ENCODE measurements at places on chromosomes 16 and 17.

DNA sequence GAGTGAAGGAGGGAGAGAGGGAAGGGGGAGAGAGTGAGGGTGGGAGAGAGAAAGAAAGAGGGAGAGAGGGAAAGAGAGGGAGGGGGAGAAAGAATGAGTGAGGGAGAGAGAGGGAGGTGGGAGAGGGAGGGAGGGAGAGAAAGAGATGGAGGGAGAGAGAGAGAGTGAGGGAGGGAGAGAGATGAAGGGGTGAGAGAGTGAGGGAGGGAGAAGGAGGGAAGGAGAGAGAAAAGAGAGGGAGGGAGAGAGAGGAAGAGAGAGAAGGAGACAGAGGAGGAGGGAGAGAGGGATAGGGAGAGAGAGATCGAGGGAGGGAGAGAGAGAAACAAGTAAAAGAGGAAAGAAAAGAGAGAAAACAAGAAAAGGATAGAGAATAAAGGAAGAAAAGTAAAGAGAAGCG is 225.7 kb downstream of the SHISA9 start:
- DNase-seq = no peak

DNA sequence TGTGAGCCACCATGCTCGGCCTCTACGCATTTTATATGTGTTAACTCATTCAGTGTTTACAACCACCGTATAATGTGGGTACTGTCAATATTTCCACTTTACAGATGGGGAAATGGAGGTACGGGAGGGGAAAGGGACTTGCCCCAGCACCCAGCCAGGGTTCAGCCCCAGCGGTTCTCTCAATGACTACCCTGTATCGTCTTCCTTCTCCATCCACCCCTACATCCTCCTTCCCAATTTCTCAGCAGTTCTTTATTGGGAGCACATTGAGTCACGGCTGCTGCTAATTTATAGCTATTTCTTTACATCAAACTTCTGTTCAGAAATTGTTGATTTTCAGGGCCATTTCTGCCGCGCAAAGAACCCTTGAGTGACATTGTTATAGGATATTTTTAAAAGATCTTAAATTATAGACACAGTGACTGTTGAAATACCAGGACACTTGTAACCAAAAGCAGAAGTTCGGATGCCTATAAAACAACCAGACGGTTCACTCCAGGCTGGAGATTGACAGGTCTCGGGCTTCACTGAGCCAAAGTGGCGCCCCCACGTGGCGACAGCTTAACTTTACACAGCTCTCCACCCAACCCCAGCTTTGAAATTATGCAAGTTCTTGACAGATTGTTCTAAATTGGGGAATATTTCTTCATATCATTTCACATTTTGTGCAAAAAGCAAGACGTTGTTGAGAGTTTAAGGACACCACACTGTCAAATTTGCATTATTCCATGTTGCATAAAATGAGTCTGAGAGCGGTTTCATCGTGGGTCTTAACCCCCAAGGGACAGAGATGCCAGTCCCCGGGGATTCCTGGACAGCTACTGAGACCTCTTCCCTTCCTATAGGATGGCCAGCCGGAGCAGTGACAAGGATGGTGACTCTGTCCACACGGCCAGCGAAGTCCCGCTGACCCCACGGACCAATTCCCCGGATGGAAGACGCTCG is 11.8 kb downstream of the SYT17 start:
- peak; percentile 65 for DNase-seq

DNA sequence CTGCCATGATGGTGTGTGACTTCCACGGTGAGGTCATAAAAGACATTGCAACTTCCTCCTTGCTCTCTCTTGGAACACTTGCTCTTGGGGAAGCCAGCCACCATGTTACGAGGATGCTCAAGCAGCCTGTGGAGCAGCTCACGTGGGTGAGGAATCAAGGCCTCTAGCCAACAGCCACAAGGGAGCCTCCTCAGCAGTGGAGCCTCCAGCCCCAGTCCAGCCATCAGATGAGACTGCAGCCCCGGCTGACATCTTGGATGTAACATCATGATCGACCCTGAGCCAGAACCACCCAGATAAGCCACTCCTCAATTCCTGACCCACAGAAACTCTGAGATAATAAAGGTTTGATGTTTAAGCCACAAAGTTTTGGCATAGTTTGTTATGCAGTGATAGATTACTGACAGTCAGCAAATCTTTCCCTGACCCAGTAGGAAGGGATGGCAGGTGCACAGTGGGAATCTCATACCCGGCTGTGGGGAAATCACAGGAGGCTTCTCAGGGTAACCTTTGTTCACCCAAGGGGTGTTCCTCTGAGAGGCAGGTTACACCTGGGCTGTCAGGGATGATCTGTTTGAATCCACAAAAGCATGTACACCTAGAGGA is 23.3 kb upstream of the GINS2 start:
- no peak for DNase-seq

DNA sequence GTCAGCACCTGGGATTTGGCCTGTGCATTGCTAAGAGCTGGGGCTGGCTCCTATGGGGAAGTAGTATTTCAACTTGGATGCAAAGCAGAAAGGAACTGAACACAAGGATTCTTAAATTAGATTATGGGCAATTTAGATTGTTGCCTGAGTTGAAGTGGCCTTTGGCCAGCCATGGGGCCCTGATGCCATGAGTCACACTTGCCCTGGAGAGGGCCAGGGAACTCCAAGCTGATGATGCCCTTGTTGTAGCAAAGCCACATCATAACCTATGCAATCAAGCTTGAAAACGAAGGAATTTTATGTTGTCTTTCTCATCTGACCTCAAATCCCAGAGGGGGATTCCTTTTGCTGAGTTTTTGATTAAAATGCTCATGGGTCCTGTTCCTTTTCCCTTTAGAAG is 3.9 kb upstream of the SPATA32 start:
- DNase-seq = no peak

GRCh38 chr17:57084361-57084801 is 665 bp upstream of the AKAP1 start:
- no peak for DNase-seq

- DNase-seq = no peak
Measured at GRCh38 chr17:65892912-65893377, 299.0 kb downstream of the CEP112 start.

DNA sequence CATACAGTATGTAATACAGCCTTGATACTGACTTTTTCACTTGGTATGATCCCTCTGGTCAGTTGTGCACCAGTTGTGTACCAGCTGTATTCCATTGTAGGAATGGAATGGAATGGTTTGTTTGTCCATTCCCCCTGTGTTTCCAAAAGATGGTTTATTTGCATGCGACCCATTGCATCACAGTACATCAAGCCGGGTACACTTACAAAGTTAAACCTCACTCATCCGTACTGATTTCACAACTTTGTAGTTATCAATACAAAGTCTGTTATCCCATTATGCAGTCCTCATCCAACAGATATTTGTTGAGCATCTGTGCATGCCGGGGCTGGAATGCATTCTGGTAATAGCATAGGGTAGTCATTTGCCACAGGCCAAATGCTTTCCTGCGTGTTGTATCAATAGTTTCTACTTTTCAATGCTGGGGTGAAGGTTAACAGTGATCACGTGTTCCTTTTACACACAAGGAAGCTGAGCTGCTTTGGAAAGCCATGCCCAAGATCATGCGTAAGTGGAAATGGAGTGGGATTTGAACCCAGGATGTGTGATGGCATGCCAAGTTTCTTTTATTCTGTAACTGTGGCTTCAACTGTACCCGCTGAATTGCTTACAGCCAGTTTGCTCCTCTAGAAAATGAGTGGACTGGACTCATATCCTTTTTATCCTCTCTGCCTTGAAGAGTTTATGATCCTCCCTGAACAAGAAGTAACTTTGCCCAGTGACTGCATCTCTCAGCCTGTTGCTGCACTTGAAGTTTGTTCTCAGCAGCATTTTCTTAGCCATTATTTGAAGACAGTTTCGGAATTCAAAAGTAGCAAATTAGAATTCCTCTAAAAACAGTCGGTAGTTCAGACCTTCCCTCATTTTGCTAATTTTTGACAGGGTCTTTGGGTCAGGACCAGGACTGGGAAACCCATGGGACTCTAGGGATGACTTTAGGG is 228.5 kb downstream of the CCDC182 start:
- DNase-seq = no peak

Data from amygdala (tissue), 56 donors.